ENCODE measurements at places on chromosomes 12 and 14.

DNA sequence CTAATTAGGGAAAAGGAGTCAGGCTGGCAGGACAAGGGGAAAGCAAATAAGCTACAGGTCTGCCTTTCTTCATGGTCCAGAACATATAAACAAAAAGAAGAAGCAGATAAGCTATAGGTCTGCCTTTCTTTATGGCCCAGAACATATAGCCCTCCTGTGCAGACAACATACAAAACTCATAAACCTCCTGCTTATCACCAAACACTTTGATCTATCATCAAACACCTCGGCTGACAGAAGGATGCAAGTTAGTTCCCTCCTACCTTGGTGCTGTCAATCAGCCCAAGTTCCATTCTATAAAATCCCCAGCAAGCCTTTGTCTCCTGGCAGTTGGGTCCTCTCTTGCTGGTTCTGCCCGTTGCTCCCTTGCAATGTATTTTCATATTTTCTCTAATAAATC is 23.2 kb downstream of the AMN1 start:
- no peak for DNase-seq

DNA sequence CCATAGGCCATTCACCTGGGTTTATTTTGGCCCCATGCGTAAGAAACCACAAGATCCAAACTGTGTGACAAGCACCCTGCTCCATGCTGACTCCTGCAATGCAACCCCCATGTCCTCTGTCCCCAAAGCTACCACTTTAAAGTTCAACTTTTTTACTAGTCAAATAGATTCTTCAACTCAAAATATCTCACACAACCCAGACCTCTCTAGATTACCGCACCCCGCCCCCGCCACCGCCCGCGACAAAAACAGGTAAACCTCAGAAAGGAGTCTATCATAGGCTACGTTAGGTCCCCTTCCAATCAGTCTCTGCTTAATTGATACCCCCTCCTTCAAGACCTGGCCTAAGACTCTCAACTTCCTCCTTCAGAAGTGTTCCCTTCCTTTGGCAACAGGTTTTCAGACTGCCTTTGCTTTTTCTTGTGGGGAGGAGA is 2.2 kb downstream of the ZFP36L1 start:
- no peak for DNase-seq

- DNase-seq = no peak
Observed at GRCh38 chr14:77120771-77121743, 20.5 kb downstream of the ZDHHC22 start.

DNA sequence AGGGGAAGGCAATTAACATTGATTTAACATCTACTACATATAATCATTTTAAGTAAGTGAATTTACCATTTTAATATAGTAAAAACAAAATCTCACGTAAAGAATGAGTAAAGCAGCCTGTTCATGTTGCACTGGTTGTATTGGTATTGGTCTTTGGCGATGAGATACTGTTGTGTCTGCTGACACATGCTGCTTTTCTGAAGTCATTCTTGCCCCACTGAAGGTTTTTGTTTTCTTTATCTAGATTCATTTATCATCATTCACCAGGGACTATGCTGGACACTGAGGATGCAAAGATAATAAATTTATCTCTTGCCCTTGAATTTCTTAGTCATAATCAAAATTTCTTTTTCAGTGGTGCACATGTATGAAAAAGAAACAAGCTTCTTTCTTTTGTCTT is 246.2 kb upstream of the NPAS3 start:
- DNase-seq = no peak

DNA sequence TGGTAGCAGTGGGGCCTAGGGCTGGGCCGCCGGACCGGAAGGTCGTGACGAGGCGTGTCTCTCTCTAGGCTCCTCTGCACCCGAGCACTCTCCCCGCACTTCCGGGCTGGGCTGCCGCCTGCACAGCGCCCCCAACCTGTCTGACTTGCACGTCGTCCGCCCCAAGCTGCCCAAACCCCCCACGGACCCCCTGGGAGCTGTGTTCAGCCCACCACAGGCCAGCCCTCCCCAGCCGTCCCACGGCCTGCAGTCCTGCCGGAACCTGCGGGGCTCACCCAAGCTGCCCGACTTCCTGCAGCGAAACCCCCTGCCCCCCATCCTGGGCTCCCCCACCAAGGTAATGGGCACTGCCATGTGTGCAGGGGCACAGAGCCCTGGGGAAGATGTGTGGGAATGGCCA is 13.3 kb upstream of the PUS1 start:
- DNase-seq = no peak

DNA sequence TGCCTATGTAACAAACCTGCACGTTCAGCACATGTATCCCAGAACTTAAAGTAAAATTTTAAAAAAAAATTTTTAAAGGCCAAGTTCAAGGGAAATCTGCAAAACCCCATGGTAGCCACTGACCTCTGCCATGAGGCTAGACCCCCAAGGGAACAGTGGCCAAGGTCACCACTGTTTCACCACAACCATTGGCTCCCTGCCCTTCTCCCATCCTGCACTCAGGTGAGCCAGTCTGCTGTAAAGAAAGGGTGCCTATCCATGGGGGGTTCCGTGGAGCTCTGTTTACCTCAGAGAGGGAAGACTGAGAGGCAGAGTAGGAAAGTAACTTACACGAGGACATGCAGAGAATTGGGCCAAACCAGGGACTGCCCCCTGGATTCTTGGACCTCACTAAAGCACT is 38.6 kb downstream of the VWF start:
- no peak for DNase-seq

- DNase-seq = no peak
Observed at GRCh38 chr14:85010186-85010585, 519.8 kb upstream of the FLRT2 start.

DNA sequence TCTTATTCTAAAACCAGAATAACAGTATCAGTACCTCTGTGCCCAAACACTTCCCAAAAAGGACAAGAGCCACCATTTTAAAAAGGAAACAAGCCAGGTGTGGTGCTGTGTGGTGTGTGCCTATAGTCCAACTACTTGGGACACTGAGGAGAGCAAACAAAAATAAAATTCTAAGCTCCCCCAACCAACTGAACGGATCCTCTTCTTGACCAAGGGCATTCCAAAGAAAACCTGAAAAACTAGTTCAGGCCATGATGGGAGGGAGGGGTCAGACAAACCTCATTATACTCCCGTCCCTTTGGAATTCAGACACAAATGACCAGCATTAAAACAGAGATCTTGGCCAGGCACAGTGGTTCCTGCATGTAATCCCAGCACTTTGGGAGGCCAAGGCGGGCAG is 20.5 kb downstream of the SLC11A2 start:
- DNase-seq = no peak

DNA sequence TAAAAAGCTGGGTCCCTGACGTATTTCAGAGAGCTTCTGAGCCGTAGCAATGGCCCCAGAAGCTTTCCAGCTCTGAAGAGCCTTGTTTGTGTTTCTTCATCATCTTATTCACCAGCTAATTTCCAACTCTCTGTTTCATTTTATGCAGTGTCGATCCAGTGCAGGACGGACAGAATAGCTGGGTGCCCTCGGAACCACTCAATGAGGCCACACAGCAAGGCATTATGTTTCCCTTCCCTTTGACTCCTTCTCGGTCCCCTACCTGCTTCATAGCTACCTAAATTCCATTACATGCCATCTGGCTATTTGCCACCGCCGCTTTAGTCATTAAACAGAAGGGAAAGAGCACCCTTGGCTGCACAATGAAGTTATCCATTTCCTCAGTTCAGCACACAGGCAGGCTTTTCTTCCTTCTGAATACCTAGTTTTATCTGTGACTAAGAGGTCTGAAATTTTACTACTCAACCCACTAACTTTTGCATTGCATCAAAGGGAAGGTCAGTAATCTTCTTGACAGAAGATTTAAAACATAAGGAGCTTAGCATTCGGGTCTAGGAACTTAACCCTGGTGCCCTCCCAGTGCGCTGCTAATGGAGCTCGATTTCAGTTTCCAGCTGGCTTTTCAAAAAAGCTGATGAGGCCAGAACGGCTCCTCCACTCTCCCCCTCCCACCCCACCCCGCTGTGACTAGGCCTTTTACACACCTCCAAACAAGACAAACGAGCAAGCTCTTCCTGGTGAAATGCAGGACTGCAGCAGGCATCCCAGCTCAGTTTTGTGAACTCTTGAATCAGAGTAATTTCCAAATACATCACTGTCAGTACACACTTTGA is 176.8 kb downstream of the GXYLT1 start:
- DNase-seq = no peak

DNA sequence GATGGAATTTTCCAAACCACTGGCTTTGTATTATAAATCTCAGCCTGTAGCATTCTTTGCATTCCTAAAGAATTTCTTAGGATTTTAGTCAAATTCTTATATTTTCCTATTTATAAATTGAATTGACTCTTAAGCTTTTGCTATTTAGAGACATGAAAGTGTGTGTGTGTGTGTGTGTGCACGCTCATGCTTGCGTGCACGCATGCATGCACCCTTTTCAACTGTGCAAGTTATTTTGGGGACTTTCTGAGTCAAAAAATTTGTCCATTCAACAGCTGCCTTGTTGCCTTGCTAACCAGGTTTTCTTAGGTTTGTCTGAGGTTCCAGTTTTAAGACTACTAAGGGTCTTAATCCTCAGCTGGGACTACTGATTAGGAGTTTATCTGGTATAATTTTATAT is 42.6 kb downstream of the GPATCH2L start:
- DNase-seq = no peak

DNA sequence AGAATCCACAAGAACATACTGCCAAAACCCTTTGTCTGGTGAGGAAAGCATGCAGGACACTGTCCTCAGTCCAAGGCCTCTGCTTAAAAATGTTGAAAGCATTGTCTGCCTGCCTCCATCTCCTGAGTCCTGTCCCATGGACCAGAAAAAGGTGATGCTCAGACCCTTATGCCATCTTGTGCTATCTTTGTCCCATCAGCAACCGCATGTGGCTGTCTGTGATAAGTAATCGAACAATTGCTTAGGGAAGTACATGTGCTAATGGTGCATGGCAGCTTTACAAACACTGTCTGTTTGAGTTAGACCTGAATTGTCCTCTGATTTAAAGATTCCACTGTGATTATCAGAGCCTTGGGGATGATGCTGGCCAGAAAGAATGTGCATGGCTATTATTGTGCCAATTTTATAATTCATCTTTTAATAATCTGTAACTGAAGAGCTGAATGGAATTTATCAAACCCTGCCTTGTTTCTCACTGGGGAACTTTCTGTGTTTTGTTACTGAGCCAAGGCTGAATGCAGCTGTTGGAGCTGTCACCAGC is 177.5 kb downstream of the DACT1 start:
- DNase-seq = no peak

DNA sequence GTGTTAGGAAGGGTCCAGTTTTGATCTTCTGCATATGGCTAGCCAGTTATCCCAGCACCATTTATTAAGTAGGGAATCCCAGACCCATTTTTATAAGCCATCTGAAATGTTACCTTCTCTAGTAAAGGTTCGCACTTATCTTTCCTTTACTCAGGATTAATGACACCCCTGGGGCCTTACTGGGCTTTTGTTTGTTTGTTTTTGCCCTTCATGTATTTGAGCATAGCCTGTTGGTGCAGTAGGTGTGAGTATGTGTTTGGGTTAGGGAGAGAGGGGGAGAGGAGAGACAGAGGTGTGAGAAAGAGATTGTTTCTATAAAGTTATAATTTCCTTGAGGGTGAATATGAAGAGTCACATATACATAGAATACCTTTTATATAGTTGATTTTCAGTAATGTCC is 96.9 kb downstream of the AKAP6 start:
- DNase-seq = no peak
